ENCODE measurements at places on chromosomes 5 and 9.

- DNase-seq, result no peak
Measured at GRCh38 chr9:110443146-110443865, 105.6 kb upstream of the TXNDC8 start.

DNA sequence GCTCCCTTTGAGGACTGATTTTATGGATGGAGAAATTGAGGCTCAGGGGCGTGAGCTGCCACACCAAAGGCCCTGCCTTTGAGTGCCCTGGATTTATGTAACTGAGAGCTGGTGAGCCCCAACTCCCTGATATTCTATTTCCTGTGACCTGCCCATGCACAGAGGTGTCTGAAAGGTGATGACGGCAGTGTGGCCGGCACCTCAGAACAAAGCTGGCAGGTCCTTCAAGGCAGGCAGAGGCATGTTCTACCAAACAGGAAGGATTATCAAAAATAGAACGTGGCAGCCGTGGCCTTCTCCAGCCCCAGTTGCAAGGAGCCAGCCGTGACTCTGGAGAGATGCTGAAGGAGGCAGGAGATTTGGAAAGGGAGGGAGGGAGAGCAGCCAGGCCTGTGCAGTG is 36.2 kb downstream of the INSYN2B start:
- DNase-seq, result no peak

DNA sequence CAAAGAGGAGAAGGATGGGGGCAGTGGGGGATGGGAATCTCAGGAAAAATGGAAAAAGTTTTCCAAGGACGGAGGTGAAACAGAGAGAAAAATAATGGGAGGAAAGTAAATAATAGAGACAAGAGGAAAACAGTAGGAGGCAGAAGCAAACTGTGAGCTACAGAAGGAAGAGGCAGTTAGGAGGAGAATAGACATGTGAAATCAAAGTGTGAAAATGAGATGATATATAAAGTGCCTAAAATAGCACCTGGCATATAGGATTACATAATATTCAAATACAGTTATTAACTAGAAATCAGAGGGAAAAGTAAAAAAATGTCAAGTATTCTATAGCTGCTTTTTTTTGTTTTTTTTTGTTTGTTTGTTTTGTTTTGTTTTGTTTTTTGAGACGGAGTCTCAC is 44.0 kb upstream of the PLIN2 start:
- no peak for DNase-seq

- DNase-seq, result no peak
Measured at GRCh38 chr9:20297646-20298084, 324.6 kb downstream of the MLLT3 start.

DNA sequence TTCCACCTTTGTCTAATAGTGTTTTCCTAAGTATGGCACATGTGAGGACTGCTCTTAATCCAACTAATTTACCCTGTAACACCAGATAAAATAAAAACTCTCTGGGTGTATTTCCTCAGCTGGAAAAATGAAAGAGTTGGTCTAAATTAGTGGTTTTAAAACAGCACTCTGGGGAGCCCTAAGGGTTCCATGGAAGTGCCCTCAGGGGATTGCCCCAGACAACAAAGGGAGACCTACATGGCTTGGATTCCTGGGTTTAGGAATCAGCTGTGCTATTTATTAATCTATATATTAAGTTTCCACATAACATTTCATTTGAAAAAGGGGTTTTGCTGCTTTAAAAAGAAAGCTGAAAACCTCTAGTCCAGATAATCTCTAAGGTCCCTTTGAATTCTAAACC is 20.2 kb downstream of the ADAMTS6 start:
- DNase-seq, result no peak

- DNase-seq, result no peak
Measured at GRCh38 chr5:82165740-82166530, 112.2 kb downstream of the RPS23 start.

GRCh38 chr9:127575875-127576778 is 36.0 kb upstream of the STXBP1 start:
- no peak for DNase-seq

DNA sequence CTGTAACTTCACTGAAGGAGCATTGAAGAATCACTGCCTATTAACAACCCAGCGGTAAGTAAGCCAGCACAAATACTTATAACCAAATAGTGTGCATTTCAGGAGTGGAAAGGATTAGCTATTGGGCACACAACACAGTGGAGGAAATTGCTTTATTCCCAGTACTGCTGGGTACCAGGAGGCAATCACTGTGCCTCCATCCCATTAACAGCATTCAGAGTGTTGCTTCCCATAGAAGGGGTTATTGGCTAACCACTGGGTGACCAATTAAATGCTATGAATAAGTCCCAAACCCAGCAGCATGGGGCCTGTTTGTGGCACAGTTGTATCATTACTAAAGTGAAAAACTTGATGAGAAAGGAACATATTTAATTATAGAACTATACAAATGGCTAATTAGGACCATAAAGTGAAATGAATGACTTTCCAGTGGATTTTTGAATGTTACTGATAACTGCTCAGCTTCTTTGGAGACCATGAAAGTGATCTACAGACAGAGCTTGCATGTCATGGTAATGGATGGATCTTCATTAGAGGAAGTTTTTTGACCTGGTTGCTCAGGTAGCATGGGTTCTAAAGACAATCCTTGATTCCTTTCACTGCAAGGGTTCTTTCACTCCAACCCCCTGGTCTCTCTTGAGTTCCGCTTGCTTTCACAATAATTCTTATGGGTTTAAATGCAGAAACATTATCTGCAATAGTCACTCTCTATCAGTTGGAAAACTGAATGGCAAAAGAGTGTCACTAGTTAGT is 413.3 kb upstream of the RORB start:
- DNase-seq, result no peak

DNA sequence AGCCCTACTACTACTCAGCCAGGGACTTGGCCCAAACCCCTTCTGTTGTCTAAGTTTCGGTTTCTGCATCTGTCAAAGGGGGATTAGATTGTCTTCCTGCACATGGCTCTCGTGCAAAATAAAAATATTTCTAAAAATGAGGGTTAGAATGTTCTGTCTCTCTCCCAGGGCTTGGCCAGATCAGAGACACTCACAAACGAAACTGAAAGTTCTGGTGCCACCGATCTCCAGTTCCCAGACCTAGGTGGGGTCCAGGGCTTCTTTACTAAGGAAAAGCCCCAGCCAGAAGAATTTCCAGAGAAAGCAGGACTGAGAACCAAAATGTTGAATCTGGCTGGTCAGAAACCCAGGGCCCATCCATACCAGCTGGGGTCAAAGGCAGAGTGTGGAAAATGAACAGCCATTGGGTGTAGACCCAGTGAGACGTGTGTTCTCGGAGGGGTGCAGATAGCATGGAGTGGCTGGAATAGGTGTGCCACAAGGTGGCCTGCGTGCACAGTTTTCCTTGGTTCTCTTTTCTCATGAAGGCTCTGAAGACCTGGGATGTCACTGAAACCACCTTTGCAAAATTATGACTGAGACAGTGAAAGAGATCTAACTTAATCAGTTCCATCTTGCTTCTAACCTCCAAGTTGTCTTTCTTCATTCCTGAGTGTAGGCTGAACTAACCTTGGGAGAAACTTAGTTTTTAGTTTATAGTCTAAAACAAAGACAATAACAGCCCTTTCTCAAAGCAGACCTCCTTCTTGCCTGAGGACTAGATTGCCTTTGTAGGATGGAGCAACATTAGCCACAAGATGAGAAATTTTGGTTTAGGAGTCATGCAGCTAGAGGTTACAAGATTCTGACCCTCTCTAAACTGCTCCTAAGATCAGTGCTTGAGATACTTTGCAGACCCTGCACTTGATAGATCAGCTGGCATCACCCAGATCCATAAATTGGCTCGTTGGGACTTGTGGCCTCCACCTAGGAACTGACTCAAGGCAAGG is 2.3 kb upstream of the SLC23A1 start:
- DNase-seq, result no peak

Measured in stimulated activated CD8-positive, alpha-beta memory T cell treated with anti-CD3 and anti-CD28 coated beads, Interleukin-7, amount 100 ng/mL, for 24 hours (primary cell).